Activated T-cell treated with anti-CD3 and anti-CD28 coated beads, Interleukin-2, amount 50 U/mL, for 24 hours (primary cell): ENCODE measurements at places on chromosomes 6 and 20.

DNA sequence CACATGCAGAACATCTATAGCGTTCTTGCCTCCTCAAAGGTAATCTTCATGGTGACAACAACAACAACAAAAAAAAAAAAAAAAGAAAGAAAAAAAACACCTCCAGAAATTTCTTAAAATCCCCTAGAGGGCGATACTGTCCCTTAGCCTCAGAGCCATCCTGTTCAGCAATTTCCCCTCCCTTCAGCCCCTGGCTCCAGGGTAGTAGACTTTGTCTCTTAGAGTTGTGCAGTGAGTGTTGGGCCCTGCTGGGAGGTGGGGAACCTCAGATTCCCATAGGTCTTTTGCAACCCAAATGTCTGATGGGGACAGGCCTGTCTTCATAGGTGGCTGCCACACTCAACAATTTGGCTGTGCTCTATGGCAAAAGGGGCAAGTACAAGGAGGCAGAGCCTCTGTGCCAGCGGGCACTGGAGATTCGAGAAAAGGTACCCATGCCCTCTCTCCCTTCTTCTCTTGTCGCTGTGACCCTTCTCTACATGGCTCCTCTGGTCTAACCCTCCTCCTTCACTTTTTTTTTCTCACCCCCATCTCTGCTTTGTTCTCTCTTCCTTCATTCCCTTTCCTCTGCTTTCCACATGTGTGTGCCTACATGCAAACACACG lies 6.0 kb upstream of the PTK7 start:
- DNase-seq, result no peak
- no peaks in the 10 kb centered on the region for H3K27me3 ChIP-seq
- H3K27ac ChIP-seq, result no peak overlapping the region
- H3K4me3 ChIP-seq, result no peak overlapping the region

DNA sequence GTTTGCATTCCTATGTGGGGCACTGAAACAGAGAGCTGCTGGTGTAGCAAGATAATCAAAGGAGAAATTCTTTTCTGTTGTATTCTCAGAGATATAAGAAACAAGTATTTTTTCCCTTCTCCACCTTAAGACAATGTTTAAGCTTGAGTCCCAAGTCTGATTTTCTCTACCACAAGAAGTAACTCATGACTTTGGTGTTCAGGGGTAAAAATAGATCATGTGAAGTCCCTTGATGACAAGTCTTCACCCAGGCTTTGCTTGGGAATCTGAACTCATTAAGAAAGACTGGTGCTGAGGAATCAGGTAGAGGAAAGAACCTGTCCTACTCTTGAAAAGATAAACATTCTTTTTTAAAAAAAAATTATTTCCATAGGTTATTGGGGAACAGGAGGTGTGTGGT lies 205.6 kb downstream of the ALDH8A1 start:
- no peaks in the 10 kb centered on the region for H3K36me3 ChIP-seq
- H3K4me1 ChIP-seq, result no peaks in the 10 kb centered on the region
- no peak for DNase-seq

GRCh38 chr6:16739329-16739801 lies 21.9 kb downstream of the ATXN1 start:
- H3K36me3 ChIP-seq, result peaks cover 59% of the 10 kb centered on the region
- H3K4me3 ChIP-seq, result no peak overlapping the region
- peaks cover 66% of the 10 kb centered on the region for H3K4me1 ChIP-seq
- no peak overlapping the region for H3K27ac ChIP-seq

DNA sequence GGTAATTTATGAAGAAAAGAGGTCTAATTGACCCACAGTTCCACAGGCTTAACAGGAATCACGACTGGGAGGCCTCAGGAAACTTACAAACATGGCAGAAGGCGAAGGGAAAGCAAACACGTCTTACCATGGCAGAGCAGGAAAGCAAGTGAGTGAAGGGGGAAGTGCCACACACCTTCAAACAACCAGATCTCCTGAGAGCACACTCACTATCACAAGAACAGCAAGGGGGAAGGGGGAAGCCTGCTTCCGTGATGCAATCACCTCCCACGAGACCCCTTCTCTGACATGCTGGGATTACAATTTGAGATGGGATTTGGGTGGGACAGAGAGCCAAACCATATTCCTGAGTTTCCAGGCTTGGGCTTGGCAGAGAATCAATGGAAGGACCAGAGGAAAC lies 124.1 kb upstream of the RAB32 start:
- no peak overlapping the region for H3K27ac ChIP-seq
- H3K4me3 ChIP-seq, result no peak overlapping the region
- no peak for DNase-seq
- H3K36me3 ChIP-seq, result no peaks in the 10 kb centered on the region
- H3K4me1 ChIP-seq, result no peaks in the 10 kb centered on the region

DNA sequence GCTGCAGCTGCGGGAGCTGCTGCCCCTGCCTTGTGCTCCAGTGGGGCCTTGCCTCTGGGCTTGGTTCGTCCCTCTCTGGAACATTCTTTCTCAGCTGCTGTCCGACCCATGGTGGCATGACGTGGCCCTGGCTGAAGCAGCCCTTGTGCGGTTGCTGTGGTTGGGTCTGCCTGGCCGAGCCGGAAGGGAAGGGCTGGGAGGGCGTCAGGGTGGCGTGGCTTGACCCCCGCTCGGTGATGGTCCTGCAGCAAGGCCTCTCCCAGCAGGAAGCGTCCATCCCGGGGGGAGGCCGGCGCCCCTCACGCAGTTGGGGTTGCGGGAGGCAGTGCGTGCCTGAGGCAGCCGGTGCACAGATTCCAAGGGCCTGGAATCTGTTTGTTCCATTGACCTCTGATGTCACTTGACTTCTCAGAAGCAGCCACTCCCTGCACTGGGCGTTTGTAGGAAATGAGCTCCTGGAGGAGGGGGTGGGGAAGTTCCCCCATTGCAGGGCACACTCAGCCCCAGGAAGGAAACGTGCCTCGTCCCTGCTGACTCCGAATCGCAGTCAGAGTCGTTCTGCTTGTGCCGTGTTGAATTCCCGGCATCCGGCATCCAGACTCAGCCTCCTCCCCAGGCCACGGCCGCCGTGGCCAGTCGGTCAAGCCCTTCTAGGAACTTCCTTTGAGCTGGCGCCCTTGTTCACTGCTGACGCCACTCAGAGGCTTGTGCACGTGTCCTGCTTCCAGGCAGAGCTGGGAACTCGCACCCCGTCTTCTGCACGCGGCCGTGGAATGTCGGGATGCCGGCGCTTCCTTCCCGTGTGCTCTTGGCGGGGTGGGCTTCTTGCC lies 9.7 kb upstream of the TNFRSF6B start:
- no peak overlapping the region for H3K4me3 ChIP-seq
- peak; percentile 68 for DNase-seq
- peaks cover 24% of the 10 kb centered on the region for H3K4me1 ChIP-seq

GRCh38 chr6:74731931-74732330 lies 473.9 kb downstream of the COL12A1 start:
- no peak overlapping the region for H3K27ac ChIP-seq
- H3K4me1 ChIP-seq, result no peaks in the 10 kb centered on the region
- no peaks in the 10 kb centered on the region for H3K27me3 ChIP-seq
- no peak for DNase-seq
- no peaks in the 10 kb centered on the region for H3K36me3 ChIP-seq

DNA sequence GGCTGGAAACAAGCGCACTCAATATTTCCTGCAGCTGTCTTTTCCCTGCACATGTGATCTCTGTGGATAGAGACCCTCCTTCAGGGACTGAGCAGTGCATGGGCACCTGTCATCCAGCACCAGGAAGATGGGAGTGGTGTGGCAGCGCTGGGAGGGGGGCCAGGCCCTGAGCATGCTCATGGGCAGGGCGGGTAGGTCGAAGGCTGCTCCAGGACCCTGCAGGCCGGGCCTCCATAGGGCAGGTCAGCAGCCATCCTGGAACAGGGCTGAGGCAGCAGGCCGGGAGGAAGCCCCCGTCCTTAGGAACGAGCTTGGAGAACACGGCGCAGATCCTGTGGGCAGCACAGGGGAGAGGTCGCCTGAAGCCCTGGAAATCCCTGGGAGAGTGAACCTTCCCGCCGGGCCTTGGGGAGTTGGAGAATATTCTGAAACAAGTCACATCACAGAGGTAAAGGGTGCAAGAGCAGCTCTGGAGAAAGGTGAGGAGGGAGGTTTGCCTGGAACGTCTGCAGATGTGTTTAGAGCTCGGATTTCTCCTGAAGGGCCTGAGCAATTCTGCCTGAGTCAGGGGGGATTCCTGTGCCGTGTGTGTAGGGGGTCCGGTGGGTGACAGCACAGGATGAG lies 133.2 kb downstream of the SMOC2 start:
- no peaks in the 10 kb centered on the region for H3K36me3 ChIP-seq
- peaks cover 6% of the 10 kb centered on the region for H3K27me3 ChIP-seq
- H3K4me3 ChIP-seq, result no peak overlapping the region
- DNase-seq, result no peak
- no peak overlapping the region for H3K27ac ChIP-seq

DNA sequence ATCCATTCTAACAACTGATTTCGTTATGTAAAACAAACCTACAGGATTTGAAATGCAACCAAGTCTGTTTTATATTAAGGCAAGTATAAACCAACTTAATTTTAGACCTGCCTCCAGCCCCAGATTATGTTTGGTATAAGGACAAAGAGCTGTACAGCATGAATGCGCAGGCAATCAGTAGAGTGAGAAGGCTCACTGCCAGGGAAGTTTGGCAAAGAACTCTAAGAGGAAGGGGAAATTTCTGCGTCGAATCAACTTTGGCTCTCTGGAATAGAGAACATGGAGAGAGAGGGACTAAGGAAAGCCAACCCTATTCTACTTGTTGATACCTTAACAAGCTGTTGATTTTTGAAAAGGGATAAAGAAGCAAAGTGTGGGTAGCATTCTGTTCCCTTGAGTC lies 96.9 kb upstream of the FOXO3 start:
- no peak overlapping the region for H3K4me3 ChIP-seq
- H3K4me1 ChIP-seq, result no peaks in the 10 kb centered on the region
- peaks cover 2% of the 10 kb centered on the region for H3K27me3 ChIP-seq

DNA sequence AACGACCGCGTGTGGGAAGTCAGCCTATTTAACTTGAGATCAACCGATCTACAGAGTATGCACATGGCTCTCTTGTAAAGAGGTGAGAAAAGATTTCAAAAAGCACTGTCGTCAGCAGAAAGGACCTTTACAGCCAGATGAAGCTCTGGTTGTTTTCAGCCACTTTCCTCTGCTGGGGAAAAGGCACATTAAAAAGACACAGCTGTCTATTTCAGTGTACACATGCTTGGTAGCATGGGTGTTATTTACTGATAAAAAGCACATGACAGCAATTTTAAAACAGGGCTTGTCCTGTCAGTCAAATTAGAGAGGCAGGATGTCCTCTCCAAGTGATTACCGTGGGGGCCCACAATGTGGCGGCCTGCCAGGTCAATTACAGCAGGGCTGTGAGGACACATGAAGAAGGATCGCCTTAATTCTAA lies 188.9 kb downstream of the PRKN start:
- H3K27me3 ChIP-seq, result no peaks in the 10 kb centered on the region
- H3K4me1 ChIP-seq, result no peaks in the 10 kb centered on the region
- no peak for DNase-seq

- no peak for DNase-seq
- H3K27me3 ChIP-seq, result peaks cover 6% of the 10 kb centered on the region
- no peak overlapping the region for H3K27ac ChIP-seq
- no peak overlapping the region for H3K4me3 ChIP-seq
- H3K4me1 ChIP-seq, result no peaks in the 10 kb centered on the region
- H3K36me3 ChIP-seq, result no peaks in the 10 kb centered on the region
Observed at GRCh38 chr6:168671028-168671862, 230.3 kb downstream of the SMOC2 start.

- no peak overlapping the region for H3K4me3 ChIP-seq
- no peak for DNase-seq
- H3K27me3 ChIP-seq, result no peaks in the 10 kb centered on the region
- no peaks in the 10 kb centered on the region for H3K4me1 ChIP-seq
Observed at GRCh38 chr6:43113431-43114260, 37.5 kb downstream of the PTK7 start.

GRCh38 chr6:116088946-116089345 lies 11.7 kb upstream of the NT5DC1 start:
- H3K4me3 ChIP-seq, result no peak overlapping the region
- no peaks in the 10 kb centered on the region for H3K4me1 ChIP-seq

- DNase-seq, result no peak
- H3K36me3 ChIP-seq, result no peaks in the 10 kb centered on the region
- peak overlapping the region; percentile 61 for H3K4me3 ChIP-seq
- peaks cover 58% of the 10 kb centered on the region for H3K4me1 ChIP-seq
Observed at GRCh38 chr6:150634176-150634963, 34.7 kb downstream of the PLEKHG1 start.

GRCh38 chr6:2547355-2547754 lies 203.4 kb downstream of the MYLK4 start:
- peaks cover 15% of the 10 kb centered on the region for H3K4me1 ChIP-seq
- peaks cover 87% of the 10 kb centered on the region for H3K27me3 ChIP-seq
- DNase-seq, result no peak
- no peak overlapping the region for H3K4me3 ChIP-seq
- H3K36me3 ChIP-seq, result no peaks in the 10 kb centered on the region

- H3K4me1 ChIP-seq, result peaks cover 18% of the 10 kb centered on the region
- peak within 1 kb of the TSS; percentile 71 for H3K4me3 ChIP-seq
- peak; percentile 47 for DNase-seq
- H3K36me3 ChIP-seq, result peaks cover 3% of the 10 kb centered on the region
- peak within 1 kb of the TSS; percentile 67 for H3K27ac ChIP-seq
Observed at GRCh38 chr20:35171753-35172433, at the start of gene PROCR. Gene PROCR (plus strand): TSS chr20:35172072. CDS start chr20:35172155, 83 bp downstream.

GRCh38 chr6:19413323-19413722 lies 423.8 kb upstream of the ID4 start:
- H3K4me3 ChIP-seq, result no peak overlapping the region
- no peak for DNase-seq
- no peaks in the 10 kb centered on the region for H3K4me1 ChIP-seq
- H3K27me3 ChIP-seq, result no peaks in the 10 kb centered on the region
- H3K36me3 ChIP-seq, result no peaks in the 10 kb centered on the region

- H3K36me3 ChIP-seq, result peaks cover 93% of the 10 kb centered on the region
- H3K4me3 ChIP-seq, result no peak overlapping the region
- no peak overlapping the region for H3K27ac ChIP-seq
Observed at GRCh38 chr20:34292496-34292895, 10.7 kb downstream of the AHCY start.

GRCh38 chr20:25205277-25206062 lies 10.0 kb downstream of the ENTPD6 start:
- H3K27me3 ChIP-seq, result no peaks in the 10 kb centered on the region
- DNase-seq, result no peak
- H3K4me1 ChIP-seq, result peaks cover 30% of the 10 kb centered on the region

GRCh38 chr6:25629198-25629576 lies 22.8 kb upstream of the SCGN start:
- no peaks in the 10 kb centered on the region for H3K4me1 ChIP-seq
- H3K36me3 ChIP-seq, result no peaks in the 10 kb centered on the region
- no peak for DNase-seq

DNA sequence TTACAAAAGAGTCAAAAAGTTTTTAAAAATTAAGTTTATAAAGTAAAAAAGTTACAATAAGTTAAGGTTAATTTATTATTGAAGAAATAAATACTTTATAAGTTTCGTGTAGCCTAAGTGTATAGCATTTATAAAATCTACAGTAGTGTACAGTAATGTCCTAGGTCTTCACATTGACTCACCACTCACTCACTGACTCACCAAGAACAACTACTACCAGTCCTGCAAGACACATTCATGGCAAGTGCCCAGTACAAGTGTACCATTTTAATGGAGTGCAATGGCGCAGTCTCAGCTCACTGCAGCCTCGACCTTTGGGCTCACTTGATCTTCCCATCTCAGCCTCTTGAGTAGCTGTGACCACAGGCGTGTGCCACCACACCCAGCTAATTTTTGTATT lies 128.2 kb downstream of the GPX5 start:
- no peak for DNase-seq
- peaks cover 21% of the 10 kb centered on the region for H3K4me1 ChIP-seq
- H3K27me3 ChIP-seq, result peaks cover 82% of the 10 kb centered on the region
- no peak overlapping the region for H3K27ac ChIP-seq
- H3K36me3 ChIP-seq, result no peaks in the 10 kb centered on the region
- H3K4me3 ChIP-seq, result no peak overlapping the region
